ENCODE measurements at places on chromosomes 7 and 10.

DNA sequence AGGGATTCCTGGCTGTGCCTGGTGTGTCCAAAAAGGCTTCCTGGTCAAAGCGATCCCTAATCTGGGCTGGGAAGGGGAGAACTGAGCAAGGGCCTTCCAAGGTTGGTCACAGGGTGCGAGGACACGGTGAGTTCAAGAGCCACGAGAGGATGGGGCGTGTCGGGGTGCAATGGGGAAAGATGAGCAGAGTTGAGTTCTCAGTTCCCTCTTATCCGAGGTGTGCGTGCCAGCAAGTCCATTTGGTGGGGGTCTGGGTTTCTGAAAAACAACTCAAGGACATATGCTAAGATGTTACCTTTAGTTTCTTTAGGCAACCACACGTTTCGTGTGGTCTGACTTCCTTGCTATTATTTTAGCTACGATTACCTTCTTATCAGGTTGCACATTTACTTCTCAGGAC lies 1.3 kb downstream of the ZNF775 start:
- no peak for DNase-seq

DNA sequence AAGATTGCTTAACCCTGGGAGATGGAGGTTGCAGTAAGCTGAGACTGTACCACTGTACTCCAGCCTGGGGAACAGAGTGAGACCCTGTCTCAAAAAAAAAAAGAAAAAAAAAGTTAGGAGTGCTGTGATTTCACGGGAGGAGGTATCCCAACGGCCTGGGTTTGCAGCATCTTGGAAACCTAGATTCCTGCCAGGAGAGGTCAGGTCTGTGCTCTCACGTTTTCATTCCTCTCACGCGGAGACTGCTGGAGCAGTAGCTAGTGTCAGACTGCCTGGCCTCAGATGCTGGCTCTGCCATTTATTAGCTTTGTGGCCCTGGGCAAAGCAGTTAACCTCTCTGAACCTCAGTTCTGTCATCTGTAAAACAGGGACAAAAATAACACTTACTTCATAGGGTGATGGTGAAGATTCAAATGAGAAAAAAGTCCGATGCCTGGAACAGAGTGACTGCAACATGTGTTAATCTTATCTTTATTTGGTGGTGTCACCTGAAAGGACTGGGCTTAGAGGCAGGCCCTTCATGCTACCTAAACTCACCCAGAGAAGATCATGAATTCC lies 94.9 kb downstream of the GAD2 start:
- no peak for DNase-seq

- DNase-seq = no peak
These were observed 11.8 kb downstream of the OSBPL3 start for GRCh38 chr7:24968165-24968564.

DNA sequence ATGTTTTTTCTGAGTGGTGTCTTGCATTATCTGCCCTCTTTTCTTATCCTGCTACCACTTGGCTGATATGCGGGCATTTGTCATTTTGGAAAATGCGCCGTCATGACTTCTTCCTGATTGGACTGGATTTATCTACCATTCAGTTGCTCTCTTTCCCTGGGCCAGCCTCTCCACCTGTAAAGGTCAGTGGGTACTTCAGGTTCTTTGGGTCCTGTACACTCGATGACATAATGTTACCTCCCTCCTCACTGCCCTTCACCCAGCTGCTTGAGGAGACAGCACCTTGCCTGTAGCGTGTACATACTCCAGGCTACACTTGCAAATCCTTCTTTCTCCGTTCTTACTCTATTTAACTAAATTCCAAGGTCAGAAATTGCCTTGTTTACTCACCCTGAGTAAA lies 83.7 kb downstream of the RBM33 start:
- no peak for DNase-seq

DNA sequence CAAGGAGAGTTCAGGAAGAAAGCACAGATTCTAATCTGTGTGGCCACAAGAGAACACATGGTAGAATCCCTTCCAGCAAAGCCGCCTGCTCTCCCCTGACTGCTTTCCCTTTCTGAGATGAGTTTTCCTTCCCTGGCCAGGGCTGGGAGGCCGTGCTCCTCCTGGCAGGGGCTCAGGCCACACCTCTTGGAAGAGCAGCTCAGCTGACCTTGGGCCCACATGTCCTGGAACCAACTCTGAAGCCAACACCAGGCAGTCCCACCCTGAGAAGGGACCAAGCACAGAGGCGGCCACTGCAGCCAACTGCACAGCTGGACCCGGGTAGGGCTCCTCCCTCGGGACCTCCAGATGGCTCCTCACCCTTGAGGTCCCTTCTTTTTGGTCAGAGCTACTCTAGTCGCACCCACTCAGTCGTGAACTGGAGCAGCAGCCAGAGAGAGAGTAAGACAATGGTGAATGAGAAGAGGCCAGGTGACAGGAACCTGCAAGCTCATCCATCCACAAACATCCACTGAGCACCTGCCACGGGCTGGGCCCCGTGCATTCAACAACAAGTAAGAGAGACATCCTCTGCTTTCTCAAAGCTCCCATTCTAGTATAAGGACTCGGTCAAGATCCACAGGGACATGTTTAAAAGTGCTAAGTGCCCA lies 40.3 kb downstream of the FAM53B start:
- DNase-seq = no peak

GRCh38 chr7:13032576-13032975 lies 345.1 kb downstream of the ARL4A start:
- no peak for DNase-seq

- no peak for DNase-seq
These were observed 833 bp downstream of the GDF2 start for GRCh38 chr10:47323087-47323486.
